ENCODE measurements at places on chromosomes 11 and 22. TPM values are rescaled to one million over a fixed set of nuclear protein-coding genes. Genes with fewer than 3 reads are reported as not detected.

The CD3G gene
- total RNA-seq, result not detected

The OR10D3 gene
- not detected for total RNA-seq

The LRRC51 gene
- 7.3 TPM for total RNA-seq

The LYVE1 gene
- 0.27 TPM for total RNA-seq

The NTM gene
- total RNA-seq, result 111 TPM

The CYTH4 gene
- total RNA-seq, result not detected

The F2 gene
- total RNA-seq, result not detected

The NXPE2 gene
- total RNA-seq, result not detected

The POU2AF3 gene
- total RNA-seq, result 0.25 TPM

The PDGFB gene
- total RNA-seq, result 159 TPM

The RIBC2 gene
- total RNA-seq, result 0.27 TPM

The DDI1 gene
- total RNA-seq, result not detected

The CDKN1C gene
- total RNA-seq, result 34.8 TPM

The SLC22A25 gene
- total RNA-seq, result not detected

The CSF2RB gene
- 1.1 TPM for total RNA-seq

The BTBD18 gene
- total RNA-seq, result not detected

The CASP5 gene
- not detected for total RNA-seq

The POU2AF2 gene
- total RNA-seq, result not detected

The ALX4 gene
- total RNA-seq, result not detected

The GPHA2 gene
- not detected for total RNA-seq

The RASGRP2 gene
- total RNA-seq, result 0.41 TPM

The C11orf42 gene
- not detected for total RNA-seq
